ENCODE measurements at places on chromosomes 16 and 17.

- DNase-seq: no peak
These were observed 221.6 kb upstream of the CHMP6 start for GRCh38 chr17:80769936-80770625.

GRCh38 chr17:57707892-57708291 lies 37.2 kb downstream of the CCDC182 start:
- no peak for DNase-seq

DNA sequence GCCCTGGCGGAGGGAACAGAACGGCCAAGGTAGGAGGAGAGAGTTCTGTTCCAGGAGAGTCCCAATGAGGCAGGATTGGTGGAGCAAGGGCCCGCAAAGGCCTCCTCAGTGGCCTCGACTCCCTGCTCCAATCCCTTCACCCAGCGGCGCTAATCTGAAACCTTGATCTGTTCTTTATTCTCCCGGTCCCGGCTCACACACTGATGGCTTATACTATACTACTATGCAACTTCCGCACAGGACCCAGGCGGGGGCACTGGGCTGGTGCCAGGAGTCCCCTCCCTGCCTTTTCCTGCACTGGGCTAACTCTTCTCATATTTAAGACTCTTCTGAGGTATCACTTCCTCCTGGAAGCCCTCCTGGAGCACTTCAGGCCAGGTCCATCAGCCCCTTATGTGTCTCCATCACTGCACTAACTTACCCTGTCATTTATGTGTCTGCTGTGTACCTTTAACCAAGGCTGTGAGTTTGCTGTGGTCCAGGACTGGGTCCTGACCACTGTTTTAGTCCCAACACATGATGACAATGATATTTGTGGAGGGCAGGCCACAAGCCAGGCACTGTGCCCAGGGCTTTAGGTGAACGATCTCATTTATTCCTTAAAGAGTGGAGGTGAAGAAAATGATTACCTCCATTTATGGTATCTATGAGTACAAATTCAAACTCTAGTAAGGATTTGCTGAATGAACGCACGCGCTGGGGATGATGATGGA lies 6.8 kb downstream of the CCDC102A start:
- no peak for DNase-seq

GRCh38 chr17:55285340-55286301 lies 20.9 kb downstream of the HLF start:
- DNase-seq: no peak

DNA sequence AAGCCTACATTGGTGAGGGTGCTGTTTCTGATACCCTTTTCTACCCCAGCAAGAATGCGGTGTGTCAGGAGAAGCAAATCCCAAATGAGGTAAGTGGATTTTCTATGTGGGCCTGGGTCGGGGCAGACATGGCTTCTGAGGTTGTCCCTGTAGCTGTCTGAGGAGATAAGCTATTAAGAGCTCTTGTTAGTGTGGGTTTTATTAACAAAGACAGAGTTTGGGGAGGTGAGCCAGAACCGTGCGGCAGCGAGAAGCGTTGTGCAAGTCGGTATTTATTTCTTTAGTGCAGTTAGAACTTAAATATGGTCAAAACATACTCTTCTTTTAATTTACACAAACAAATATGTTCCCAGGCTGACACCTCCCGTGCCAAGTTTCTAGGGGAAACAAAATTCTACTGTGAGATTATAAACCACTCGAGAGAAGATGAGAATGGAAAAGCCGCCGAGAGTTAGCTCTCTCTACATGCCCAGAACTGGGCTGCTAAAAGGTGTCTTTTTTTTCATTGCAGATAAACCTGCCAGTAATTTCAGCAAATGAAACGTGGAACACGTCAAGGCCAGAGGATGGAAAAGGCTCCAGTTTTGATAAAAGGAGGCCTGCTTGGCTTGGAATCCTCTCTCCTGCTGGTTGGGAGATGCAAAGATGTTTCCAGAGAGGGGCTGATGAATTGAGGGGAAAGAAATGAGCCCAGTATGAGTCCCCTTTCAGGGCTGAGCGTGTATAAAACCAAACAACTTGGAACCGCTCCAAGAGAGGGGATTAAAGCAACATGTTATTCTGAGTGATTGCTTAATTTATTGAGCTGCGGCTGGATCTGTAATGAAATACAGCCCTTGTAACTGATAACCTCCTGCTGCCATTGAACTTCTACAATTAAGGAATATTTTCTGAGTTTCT lies 254.6 kb downstream of the MRTFB start:
- no peak for DNase-seq

- DNase-seq: no peak
These were observed 36.1 kb downstream of the PRKCB start for GRCh38 chr16:23871924-23872323.

DNA sequence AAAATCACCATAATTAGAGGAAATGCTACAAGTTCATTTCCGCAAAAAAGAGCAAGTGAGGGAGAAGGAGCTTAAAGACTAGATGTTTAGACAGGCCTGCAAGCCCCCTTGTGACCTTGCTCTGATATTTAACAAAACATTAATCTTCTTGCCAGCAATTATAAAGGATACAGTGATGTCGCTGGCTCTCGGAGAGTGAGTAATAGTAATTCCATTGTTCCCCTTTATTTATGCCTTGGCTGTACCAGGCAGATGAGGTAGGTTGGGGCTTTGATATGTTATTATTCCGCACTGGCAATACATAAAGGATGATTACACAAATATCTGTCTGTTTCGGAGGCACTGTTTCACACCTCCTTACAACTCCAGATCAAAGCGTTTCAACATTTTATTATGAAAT lies 204.8 kb upstream of the SALL1 start:
- DNase-seq: no peak

GRCh38 chr17:50508573-50509460 lies 578 bp downstream of the MYCBPAP start:
- no peak for DNase-seq

GRCh38 chr17:75228847-75229246 lies 23.4 kb downstream of the NUP85 start:
- no peak for DNase-seq

GRCh38 chr16:24789881-24790280 lies 55.9 kb upstream of the SLC5A11 start:
- no peak for DNase-seq

GRCh38 chr17:4972322-4972721 lies 4.7 kb upstream of the SPAG7 start:
- DNase-seq: no peak

DNA sequence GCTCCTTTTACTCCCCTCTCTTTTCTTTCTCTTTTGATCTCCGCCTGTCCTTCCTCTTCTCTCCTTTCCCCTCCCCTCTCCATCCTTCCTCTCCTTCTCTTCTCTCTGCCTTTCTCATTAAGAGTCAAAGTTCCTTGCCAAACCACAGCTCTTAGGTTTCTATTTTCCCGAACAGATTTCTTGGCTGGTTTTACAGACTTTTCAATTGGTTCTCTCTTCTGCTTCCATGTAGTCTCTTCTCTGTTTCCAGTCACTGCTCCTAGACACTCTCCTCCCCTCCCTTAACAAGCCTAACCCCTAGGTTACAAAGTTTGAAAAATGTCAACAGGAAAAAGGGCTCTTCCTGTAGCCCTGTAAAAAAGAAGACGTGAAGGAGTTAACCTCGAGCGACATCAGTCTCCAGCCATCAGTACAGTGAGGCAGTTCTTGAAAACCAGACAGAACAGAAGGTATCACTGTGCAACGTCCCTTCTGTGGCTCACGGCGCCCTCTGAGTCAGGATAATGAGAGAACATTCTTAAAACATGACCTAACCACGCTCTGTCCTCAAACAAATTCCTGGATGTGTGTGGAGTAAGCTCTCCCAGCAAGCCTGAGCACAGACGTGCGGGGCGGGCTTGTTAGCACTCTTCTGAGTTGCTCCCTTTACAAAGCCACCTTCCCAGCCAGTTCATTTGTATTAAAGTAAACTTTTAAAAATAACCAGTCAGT lies 11.6 kb upstream of the MARCHF10 start:
- DNase-seq: no peak

DNA sequence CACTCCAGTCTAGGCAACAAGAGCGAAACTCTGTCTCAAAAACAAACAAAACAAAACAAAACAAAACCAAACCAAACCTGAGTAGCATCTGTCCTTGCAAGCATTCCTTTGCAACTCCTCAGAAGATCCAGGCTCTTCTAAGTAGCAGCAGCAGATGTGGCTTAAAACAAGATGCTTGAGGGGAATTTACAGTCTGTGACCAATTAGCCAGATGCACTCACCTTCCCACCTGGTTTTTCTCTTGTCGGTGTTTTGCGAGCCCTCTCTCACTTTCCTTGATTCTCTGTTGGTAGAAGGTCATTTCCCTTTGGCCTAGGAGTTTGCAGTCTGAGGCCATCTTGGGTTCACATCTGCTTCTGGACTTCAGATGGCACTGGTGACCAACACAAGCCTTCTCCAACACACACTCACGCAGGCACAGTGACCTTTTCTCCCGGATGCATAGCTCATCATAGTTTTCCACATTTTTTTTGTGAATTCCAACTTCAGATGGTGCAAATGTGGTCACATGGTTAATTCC lies 276.8 kb downstream of the STX8 start:
- no peak for DNase-seq

DNA sequence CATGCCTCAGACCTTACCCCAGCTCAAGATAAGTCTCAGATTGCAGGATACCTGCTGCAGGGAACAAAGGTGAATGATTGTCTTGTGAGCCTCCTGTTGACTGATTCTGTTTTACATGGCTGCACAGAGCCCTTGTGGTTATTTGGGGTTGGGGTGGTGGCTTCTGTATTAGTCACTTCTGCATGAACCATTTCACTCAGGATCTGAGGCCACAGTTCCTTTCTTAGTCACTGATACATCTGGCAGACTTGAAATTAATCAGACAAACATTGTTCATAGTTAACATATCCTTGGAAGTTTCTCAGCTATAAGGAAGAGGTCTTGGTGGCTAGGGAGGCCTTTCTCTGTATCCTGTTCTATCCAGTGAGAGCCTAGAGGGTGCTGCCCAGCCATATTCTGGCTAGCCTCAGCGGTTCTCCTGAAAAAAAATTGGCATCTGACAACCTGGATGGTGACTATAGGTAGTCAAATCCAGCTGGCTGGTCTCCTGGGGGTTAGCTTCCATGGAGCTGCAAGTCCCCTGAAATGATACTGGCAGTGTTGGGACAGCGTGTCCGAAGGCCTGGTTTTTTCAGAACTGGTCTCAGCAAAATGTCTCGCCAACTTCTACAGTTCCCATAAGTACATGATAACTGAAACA lies 8.4 kb upstream of the PLK1 start:
- peak; percentile 41 for DNase-seq

GRCh38 chr16:67531247-67531646 lies 2.6 kb downstream of the RIPOR1 start:
- DNase-seq: no peak

DNA sequence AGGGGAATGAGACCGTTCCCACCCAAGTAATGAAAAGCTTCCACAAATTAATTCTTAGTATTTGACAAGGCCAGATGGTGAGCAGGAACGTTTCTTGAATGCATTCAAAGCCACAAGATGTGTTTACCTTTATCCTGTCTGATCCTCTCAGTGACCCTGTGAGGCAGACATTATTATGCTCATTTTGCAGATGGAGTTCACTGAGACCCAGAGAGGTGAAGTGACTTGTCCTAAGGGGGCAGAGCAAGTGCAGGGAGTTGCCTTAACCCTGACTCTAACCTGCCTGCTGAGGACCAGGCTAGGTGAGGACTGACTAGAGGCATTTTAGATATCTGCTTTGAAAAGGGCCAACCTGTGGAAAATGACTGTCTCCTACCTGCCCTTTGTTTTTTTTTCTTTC lies 156.7 kb downstream of the HAPSTR1 start:
- no peak for DNase-seq

- no peak for DNase-seq
These were observed 120.7 kb downstream of the GAS7 start for GRCh38 chr17:10077561-10078299.

All from activated naive CD8-positive, alpha-beta T cell treated with anti-CD3 and anti-CD28 coated beads, Interleukin-2, amount 50 U/mL, for 24 hours (primary cell).